Retinal pigment epithelial cell (primary cell): ENCODE measurements at places on chromosomes 3 and 15.

GRCh38 chr15:99100245-99101173, 4.4 kb upstream of the SYNM start:
- DNase-seq: no peak

GRCh38 chr3:9890249-9891071, at the start of gene JAGN1:
Gene JAGN1 (plus strand): TSS chr3:9890610. CDS start chr3:9890723, 113 bp downstream.
- peak; percentile 51 for DNase-seq

GRCh38 chr15:82045179-82045891, 483 bp downstream of the MEX3B start:
- no peak for DNase-seq

DNA sequence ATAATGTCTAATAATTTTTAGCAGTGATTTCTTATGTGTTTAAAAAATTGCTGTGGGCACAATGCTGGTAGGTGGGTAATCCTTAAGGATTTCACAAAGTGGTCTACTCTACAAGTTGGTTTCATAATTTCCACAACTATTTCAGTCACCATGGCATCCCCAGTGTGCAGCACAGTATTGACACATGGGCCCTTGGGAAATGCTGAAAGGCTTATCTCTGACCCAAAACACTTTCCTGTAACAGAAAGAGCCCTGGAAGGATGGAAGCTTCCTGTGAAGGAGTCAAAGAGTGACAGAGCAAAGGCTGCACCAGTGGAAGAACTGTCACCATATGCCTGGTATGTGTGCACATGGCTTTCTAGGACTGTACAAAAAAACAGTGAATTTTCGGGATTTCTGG, 153.7 kb downstream of the ANO10 start:
- DNase-seq: no peak

GRCh38 chr3:165742351-165742750, 94.9 kb downstream of the BCHE start:
- peak; percentile 82 for DNase-seq

GRCh38 chr3:120161902-120162301, 67.7 kb upstream of the GSK3B start:
- DNase-seq: no peak

DNA sequence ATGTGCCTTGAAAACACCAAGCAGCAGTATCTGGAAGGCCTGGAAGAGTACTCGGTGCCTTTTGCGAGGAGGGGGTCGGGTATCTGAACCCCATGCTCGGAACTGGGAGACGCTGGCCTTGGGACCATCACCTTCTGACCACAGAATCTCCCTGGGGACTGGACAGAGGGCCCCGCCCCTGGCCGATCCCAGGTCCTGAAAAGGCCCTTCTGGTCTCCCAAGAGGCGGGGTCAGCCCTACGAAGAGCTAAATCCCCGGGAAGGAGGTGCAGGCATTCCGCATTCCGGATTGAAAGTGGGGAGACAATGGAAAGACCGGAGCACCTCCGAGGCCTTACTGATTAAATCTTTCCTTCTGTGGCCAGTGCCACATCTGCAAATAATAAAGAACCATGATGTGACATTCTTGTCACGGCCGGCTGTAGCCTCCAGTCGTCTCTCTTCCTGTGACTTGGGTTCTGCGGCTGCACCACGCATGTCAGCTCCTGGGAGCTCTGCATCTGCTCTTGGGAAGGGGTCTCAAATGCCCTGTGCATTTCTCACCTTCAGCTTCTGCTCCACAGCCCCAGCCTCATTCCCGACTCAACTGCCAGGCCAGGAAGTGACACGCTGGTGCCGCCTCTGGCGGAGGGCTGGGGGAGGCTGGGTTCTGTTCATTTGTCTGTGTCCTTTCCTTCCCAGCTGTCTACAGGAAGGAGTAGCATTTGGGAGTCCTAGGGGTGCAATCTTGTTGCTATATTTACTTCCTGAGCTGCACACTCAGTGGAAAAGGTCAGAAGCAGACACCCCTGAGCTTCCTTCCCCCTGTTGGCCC, 173.5 kb downstream of the KLF13 start:
- no peak for DNase-seq

GRCh38 chr15:22850055-22850454, 11.6 kb downstream of the NIPA2 start:
- DNase-seq: no peak

- DNase-seq: no peak
Measured at GRCh38 chr3:143506190-143506589, 342.1 kb downstream of the SLC9A9 start.

GRCh38 chr3:72080095-72080494, 295.1 kb upstream of the PROK2 start:
- DNase-seq: no peak

GRCh38 chr3:85037203-85037602, 78.4 kb downstream of the CADM2 start:
- no peak for DNase-seq

DNA sequence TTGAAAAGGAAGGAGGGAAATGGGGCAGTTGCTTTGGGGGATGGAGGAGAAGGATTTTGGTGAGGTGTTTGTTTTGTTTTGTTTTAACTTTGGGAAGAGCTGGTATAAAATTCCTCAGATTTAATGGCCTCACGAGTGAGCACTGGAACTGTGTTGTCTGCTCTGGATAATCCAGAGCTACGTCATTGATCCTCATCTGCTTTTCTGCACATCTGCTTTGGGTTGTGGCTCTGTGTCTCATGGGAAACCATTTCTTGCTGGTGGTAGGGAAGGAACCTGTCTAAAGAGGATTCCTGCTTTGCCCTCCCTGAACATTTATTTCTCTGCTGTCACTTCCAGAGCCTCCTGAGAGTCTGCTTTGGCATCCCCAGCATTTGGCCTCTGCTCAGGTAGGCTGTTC, 3.1 kb downstream of the SNRK start:
- DNase-seq: no peak
